ENCODE measurements at places on chromosomes 7 and 10. TPM values are rescaled to one million over a fixed set of nuclear protein-coding genes. Genes with fewer than 3 reads are reported as not detected.

DNA sequence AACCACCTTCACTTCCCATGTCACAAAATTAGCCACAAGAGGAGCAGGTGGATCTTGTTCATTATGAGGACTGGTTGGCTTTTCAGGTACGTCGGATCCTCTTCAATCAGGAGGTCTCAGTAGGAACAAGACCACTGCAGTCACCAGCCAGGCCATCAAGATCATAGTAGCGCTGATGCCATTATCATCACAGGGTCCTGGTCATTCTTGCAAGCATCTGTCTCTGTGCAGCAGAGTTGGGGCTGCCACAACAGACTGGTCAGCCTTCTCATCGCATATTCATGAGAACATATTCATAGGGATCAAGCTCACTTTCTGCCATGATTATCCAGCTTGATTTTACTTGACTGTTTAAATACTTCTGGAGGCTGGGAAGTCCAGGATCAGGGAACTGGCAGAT is 67.1 kb downstream of the ADCYAP1R1 start:
- no peak for DNase-seq

DNA sequence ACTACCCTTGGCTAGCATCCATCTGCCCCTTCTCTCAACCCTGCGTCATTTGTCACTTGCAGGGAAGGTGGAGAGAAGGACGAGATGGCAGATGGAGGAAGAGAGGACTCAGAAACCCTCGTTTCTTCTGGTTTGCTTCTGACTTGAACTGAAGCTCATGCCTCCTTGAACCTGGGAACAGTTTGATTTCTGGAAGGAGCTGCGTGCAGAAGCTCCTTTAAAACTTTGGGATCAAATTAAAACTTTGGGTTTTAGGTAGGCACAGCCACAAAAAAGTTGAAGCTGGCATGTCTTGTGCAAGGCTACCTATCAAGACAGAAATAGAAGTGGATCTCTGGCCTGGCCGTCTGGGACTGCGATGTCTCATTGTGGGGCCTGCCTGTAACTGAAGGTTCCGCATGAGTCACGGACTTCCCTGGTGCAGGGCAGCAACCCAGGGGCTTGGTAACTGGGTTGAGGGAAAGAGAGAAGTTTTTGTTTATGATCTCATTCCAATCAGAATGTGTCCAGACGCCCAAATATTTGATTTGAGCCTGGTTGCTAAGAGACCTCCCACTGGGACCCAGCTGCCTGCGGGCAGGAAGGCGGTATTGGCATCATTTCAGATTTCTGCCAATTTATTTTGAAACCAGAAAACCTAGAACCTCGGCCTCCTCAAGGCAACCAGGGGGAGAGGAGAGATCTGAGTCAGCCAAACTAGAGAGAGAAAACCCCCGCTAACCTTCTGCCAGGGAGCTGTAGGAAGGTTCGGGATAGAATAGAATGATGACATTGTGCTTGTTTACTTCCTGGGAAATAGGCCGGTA is 15.8 kb upstream of the CAMK1D start:
- peak; percentile 60 for DNase-seq

GRCh38 chr10:97896756-97897358 is 47.2 kb downstream of the GOLGA7B start:
- DNase-seq, result no peak

DNA sequence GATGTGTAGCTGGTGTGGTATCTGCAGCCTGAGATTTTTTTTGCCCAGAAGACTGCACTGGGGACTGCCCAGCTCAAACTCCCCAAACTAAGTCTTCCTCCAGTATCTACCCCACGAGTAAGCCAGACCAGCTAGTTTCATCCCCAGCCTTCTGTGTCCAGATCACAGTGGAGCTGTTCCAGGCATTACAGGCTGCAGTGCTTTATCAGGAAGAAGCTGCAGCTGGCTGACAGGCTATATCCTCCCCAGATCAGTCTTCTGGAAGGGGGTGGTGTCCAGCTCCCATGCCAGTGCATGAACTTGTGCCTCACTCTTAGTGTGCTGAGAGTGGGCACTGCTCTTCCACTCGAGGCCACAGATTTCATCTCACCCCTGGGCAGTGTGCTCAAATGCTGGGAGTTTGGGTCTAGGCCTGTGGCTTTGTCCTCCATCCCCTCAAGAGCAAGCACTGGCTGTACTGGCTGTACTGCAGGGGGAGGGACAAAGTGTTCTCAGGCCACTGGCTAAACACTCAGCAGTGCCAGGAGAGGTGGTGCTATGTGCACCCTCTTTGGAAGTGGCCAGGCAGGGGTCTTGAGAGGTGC is 679.1 kb upstream of the COBL start:
- DNase-seq, result no peak

DNA sequence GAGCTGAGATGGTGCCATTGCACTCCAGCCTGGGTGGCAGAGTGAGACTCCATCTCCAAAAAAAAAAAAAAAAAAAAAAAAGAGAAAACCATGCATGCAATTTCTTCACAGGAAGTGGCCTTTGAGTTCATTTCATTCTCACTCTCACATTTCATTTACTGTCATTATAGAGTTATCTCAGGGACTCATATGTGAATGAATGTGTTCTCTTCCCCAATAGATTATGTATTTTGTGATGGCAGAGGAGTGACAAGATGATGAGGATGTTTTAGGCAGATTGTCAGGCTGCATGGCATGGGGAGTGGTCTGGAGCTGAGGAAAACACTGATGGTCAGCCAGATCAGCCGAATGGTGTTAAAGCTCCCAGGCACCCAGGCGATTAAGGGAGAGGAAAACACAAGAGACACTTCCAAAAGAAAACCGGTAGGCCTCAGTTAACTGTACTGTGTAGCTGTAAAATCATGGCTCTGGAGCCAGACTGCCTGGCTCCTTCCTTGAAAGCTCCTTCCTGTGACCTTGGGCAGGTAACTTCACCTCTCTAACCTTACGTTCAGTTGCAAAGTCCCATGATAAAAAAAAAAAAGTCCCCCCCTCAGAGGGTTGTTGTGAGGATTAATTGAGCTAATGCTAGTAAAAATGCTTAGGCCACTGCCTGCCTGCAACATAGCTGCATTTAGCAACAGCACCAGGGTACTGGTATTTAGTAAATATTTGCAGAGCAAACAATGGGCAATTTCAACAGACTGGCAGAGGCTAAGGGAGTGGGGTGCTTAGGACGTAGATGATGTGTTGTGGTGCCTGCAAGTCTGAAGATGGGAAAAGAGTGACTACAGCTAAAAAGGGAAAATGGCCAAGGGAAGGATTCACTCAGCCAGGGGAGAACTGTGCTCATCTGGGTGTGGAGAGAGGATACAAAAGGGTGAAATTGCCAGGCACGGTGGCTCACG is 6.9 kb downstream of the FRAT2 start:
- no peak for DNase-seq

DNA sequence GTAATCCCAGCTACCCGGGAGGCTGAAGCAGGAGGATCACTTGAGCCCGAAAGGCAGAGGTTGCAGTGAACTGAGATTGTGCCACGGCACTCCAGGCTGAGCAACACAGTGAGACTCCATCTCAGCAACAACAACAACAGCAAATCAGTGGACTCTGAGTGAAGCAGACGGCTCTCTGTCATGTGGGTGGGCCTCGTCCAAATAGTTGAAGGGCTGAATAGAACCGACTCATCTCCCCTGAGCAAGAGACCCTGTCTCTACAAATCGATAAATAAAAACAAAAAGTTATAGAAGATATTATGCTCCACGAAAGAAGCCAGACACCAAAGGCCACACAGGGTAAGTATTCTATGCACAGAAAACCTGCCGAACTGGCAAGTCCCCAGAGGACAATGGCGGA is 45.9 kb downstream of the UNCX start:
- no peak for DNase-seq

DNA sequence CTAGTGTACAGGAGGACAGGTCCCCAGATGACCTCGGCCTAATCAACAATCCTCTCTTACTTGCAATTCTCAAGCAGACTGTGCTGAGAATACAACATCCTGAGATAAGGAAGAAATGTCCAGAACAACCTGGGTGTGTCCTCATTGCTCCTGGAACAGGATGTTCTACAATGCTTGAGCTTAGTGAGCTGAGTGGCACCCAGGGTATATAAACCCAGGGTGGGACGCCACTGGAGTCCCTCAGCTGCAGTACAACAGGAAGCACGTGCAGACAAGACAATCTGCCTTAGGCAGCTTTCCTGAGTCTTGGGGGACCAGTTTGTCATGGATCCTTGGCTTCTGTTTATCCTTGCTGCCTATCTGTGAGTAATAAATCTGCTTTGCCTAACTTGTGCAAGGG is 27.7 kb upstream of the SLC25A13 start:
- DNase-seq, result no peak

DNA sequence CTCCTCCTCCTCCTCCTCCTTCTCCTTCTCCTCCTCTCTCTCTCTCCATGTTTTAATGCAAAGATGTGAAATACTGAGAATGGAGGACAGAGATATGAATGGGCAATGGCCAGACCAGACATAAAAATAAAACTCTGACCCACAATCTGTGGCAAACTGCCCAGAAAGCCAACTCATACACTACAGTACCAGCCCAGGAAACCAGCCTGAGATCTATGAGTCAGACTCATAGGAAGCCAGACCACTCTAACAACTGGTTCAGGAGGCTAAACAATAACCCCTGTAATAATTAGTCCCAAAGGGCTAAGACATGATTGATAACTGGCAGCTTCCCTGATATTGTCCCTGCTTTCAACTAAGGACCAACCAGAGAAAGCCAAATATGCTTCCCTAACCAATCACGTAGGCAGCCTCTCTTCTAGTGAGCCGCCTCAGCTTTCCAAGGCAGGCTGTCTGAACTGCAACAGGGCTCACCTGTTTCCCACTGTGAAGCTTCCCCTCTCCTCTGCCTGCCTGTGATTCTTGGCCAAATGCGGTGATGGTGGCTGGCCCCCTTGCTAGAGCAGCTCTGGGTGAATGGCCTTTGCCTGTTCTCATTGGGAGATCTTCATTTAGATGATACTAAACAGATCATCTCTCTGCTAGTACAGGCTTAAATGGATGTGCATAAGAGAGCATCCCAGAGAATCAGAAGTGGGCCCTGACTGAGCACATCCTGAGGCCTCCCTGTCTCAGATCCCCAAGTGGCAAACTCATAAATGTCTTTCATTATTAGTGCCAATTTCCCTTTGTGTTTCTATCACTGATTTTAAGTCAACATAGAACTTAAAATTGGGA is 817.6 kb downstream of the TNS3 start:
- no peak for DNase-seq

DNA sequence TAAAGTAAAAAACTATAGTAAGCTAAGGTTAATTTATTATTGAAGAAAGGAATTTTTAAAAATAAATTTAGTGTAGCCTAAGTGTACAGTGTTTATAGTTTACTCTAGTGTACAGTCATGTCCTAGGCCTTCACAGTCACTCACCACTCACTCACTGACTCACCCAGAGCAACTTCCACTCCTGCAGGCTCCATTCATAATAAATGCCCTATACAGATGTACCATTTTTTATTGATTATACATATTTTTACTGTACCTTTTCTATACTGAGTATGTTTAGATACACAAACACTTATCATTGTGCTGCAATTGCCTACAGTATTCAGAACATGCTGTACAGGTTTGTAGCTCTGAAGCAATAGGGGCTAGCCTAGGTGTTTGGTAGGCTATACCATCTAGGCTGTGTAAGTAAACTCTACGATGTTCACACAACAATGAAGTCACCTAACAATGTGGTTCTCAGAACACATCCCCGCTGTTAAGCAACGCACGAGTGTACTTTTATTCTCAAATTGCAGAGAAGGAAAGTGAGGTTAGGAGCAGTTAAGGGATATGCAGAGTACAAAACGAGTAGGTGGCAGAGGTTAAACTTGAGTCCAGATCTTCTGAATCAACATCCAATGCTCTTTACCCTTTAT is 38.9 kb upstream of the PLCE1 start:
- no peak for DNase-seq

Gene FOXI2
- not detected for total RNA-seq

Gene MMD2
- total RNA-seq, result not detected
